CD4-positive, alpha-beta T cell (primary cell): ENCODE measurements at places on chromosomes 4 and X. TPM values are rescaled to one million over a fixed set of nuclear protein-coding genes. Genes with fewer than 3 reads are reported as not detected.
A peak's percentile ranks its signal among the peaks of the same experiment; 100 is the strongest.

DNA sequence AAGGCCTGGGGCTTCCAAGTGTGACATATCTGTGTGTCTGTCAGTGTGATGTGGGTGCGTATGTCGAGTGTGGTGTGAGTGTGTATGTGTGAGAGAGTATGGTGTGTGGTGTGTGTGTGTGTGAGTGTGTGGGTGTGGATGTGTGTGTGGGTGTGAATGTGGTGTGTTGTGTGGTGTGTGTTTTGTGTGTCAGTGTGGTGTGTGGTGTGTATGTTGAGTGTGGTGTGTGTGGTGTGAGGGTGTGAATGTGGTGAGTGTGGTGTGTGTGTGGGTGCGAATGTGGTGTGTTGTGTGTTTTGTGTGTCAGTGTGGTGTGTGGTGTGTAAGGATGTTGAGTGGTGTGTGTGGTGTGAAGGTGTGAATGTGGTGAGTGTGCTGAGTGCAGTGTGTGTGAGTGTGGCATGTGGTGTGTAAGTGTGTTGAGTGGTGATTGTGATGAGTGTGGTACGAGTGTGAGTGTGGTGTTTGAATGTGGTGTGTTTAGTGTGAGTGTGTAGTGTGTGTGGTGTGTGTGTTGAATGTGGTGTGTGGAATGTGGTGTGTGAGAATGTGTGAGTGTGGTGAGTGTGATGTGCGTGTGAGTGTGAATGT is 61.6 kb upstream of the SORCS2 start:
- H3K27ac ChIP-seq: no peak overlapping the region
- H3K27me3 ChIP-seq: no peaks in the 10 kb centered on the region
- no peak for DNase-seq
- peaks cover 4% of the 10 kb centered on the region for H3K4me1 ChIP-seq

DNA sequence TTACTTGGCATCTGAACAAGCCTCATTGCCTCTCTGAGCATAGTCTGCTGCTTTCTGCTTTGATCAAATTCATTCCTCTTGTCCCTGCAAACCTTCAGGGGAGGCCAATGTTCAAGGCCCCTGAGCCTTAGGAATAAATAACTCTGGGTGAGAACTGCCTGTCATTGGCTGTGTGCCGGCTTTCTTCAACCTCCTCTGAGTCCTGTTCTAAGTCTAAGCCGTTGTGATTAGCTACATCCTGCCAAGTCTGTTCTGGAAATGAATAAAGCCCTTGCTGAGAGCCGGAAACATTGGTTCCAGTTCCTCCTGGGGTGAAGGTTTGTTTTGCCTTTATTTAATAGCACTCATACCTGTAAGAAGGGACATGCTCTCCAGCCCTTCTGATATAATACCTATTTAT is 13.8 kb downstream of the RNF4 start:
- no peak overlapping the region for H3K27ac ChIP-seq
- no peaks in the 10 kb centered on the region for H3K27me3 ChIP-seq
- H3K36me3 ChIP-seq: peaks cover 15% of the 10 kb centered on the region
- peak overlapping the region; percentile 6 for H3K4me3 ChIP-seq
- no peak for DNase-seq

DNA sequence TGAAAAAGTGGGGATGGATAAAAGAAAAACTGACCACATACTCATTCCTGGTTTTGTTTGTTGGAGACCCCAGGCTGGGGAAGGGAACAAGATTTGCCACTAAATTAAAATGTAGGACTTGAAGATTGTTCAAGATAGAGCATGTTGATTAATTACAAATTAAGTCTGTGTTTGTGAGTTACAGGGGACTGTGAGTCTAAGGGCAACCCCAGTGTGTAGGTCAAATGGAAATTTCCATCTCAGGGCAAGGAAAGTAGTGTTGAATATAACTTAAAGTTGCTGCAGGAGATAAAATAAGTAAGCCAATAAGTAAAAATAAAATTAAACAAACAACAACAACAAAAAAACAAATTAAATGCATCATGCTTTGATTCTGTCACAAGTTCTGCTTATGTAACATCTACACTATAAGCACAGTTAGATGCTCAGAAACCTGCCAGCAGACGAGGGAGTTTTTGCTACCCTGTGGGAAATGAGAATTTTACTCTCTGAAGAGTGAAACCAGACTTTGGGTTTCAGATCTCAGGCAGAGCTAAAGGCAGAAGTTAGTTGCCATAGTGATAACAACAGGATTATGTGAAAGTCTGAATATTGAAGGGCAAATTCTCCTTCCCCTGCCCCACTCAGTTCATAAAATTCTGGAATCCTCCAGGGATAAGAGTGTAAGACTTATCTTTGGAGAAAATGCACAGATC is 352.3 kb downstream of the GRXCR1 start:
- H3K4me1 ChIP-seq: no peaks in the 10 kb centered on the region
- DNase-seq: no peak
- H3K36me3 ChIP-seq: no peaks in the 10 kb centered on the region
- no peak overlapping the region for H3K4me3 ChIP-seq
- no peak overlapping the region for H3K27ac ChIP-seq

DNA sequence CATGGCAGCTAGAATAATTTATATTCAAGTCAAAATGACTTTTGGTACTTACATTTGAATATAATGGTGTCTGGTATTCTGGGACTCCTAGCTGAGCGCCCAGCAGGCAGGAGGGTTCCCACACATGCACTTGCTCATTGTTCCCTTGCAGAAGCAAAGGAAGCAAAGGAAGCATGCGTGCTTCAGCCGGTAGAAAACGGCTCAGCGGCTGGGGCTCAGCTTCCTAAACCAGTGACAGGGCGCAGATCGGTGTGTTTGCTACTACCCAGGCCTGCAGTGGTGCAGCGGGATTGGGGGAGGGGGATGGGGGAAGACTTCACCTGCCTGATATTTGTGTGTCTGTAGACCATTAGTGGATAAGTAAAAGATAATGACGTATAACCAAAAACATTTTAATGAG is 978.3 kb upstream of the TENM3 start:
- H3K4me1 ChIP-seq: no peaks in the 10 kb centered on the region
- no peak overlapping the region for H3K4me3 ChIP-seq

GRCh38 chrX:123975180-123975579 is 13.7 kb downstream of the STAG2 start:
- no peaks in the 10 kb centered on the region for H3K27me3 ChIP-seq
- DNase-seq: no peak
- H3K27ac ChIP-seq: no peak overlapping the region
- H3K4me3 ChIP-seq: no peak overlapping the region

DNA sequence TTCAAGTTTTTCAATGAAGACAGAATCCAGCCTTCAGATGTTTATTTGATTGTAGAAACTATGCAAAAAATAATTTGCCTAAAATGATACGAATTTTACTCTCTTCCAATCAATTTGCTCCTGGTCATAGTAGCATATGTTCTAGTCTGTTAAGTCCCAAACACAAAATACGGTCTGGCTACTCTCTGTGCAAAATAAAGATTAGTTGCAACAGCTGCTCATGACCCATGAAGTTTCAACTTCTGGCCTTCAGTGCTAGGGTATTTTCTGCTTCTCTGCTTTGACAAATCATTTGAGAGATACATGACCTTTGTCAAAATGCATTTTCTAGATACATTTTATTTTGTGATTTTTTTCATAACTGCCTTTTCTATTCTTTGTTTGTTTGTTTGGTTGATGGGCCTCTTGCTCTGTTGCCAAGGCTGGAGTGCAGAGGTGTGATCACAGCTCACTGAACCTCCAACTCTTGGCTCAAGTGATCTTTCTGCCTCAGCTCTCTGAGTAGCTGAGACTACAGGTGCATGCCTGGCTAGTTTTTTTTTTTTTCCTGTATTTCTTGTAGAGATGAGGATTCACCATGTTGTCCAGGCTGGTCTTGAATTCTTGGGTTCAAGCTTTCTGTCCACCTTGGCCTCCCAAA is 55.2 kb downstream of the TACR3 start:
- H3K4me1 ChIP-seq: no peaks in the 10 kb centered on the region
- no peaks in the 10 kb centered on the region for H3K36me3 ChIP-seq
- no peaks in the 10 kb centered on the region for H3K27me3 ChIP-seq
- DNase-seq: no peak
- H3K27ac ChIP-seq: no peak overlapping the region

- H3K36me3 ChIP-seq: no peaks in the 10 kb centered on the region
- no peaks in the 10 kb centered on the region for H3K27me3 ChIP-seq
- H3K4me1 ChIP-seq: peaks cover 3% of the 10 kb centered on the region
- H3K4me3 ChIP-seq: no peak overlapping the region
- H3K27ac ChIP-seq: no peak overlapping the region
Observed at GRCh38 chr4:10643600-10644425, 40.8 kb downstream of the CLNK start.

DNA sequence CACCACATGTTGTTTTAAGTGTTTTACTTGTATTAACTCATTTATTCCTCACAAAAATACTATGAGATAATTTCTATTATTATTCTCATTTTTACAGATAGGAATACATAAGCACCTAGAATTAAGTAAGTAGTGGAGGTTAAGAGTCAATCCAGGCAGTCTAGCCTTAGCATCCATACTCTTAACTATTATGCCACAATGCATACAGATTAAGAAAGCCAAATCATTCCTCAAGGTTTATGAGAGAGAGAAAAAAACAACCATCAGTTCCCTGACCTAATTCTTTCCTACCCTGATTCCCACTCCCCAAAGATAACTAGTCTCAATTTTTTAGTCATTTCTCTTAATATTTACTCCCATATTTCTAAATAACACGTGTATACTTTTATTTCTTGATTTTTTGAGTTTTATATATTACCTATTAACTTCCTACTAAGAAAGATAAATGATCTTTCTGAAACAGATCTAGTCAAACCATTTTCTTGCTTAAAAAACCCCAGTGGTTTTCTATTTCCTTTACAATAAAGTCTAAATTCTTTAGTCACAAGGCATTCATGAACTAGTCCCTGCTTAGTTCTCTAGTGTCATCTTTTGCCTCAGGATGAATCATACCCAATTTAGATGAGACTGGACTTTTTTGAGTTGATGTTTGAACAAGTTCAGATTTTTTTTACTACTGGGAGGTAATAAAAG is 16.0 kb downstream of the UBA6 start:
- DNase-seq: no peak
- H3K4me1 ChIP-seq: no peaks in the 10 kb centered on the region
- no peaks in the 10 kb centered on the region for H3K27me3 ChIP-seq
- H3K36me3 ChIP-seq: peaks cover 18% of the 10 kb centered on the region
- H3K27ac ChIP-seq: no peak overlapping the region

GRCh38 chr4:76377481-76377901 is 43.5 kb downstream of the CCDC158 start:
- no peak overlapping the region for H3K27ac ChIP-seq
- no peaks in the 10 kb centered on the region for H3K36me3 ChIP-seq
- no peaks in the 10 kb centered on the region for H3K27me3 ChIP-seq
- no peaks in the 10 kb centered on the region for H3K4me1 ChIP-seq

GRCh38 chr4:128468123-128468989 is 180.7 kb upstream of the PGRMC2 start:
- H3K4me3 ChIP-seq: no peak overlapping the region
- H3K36me3 ChIP-seq: no peaks in the 10 kb centered on the region
- H3K4me1 ChIP-seq: no peaks in the 10 kb centered on the region
- no peak for DNase-seq
- H3K27ac ChIP-seq: no peak overlapping the region

DNA sequence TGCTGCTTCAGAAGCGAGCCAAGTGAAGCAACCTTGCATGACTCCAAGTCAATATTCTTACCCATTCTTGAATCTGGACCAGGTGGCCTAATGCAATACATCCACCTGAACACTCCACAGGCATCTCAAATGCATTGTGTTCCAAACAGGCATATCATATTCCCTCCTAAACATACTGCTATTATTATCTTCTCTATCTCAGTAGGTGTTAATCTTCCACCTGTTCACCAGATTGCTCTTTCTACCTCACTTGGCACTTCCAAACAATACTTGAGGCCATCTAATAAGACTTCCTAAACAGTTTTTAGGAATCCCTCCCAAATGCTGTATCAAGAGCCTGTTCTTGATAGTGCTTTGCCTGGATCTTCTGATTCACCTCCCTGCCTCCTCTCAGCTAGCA is 90.7 kb downstream of the GPRIN3 start:
- no peak overlapping the region for H3K4me3 ChIP-seq
- no peaks in the 10 kb centered on the region for H3K27me3 ChIP-seq
- H3K36me3 ChIP-seq: no peaks in the 10 kb centered on the region
- H3K4me1 ChIP-seq: no peaks in the 10 kb centered on the region
- no peak overlapping the region for H3K27ac ChIP-seq

The GLUD2 gene
- not detected for total RNA-seq

The SERTM2 gene
- total RNA-seq: not detected

The CT55 gene
- not detected for total RNA-seq

The TMPRSS11D gene
- not detected for total RNA-seq

The MAGEA2 gene
- not detected for total RNA-seq
